ENCODE measurements at places on chromosomes 2 and 18.

- DNase-seq = no peak
Measured at GRCh38 chr2:5976531-5977065, 284.4 kb downstream of the SOX11 start.

DNA sequence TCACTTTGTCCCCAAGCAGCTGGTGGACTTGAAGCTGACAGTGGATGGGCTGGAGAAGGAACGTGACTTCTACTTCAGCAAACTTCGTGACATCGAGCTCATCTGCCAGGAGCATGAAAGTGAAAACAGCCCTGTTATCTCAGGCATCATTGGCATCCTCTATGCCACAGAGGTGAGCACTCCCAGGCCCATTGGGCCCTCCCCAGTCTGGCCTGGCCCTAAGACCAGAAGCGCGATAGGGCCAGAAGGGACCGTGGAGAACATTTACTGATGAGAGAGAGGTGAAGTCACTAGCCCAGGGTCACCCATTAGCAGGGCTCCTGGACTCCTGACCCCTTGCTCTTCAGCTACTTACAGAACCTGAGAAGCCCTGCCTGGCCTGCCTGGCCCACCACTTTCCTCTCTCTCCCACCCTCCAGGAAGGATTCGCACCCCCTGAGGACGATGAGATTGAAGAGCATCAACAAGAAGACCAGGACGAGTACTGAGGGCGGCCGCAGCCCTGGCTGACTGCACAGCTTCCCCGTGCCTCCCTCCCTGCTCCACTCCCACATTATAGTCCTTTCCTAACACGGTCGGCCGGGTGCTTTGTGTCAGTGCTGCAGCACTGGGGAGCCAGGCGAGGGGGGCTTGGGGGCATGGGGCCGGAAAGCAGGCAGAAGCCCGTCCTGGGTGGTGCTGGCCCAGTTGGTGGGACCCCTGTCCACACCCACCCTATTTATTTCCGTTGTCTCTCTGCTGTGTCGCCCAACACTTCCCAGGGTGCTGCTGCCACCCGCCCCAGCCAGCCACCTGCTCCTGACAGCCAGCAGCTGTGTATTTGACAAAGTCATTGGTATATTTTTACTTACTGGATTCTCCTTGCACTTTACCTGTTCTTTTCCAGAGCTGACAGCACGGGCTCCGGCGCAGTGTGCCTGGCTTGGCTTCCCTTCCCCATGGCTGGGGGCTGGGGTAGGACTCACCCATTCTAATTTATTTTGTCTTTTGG, 6.6 kb upstream of the TMEM214 start:
- no peak for DNase-seq

GRCh38 chr2:207409517-207409916, 120.2 kb upstream of the CREB1 start:
- DNase-seq = no peak

DNA sequence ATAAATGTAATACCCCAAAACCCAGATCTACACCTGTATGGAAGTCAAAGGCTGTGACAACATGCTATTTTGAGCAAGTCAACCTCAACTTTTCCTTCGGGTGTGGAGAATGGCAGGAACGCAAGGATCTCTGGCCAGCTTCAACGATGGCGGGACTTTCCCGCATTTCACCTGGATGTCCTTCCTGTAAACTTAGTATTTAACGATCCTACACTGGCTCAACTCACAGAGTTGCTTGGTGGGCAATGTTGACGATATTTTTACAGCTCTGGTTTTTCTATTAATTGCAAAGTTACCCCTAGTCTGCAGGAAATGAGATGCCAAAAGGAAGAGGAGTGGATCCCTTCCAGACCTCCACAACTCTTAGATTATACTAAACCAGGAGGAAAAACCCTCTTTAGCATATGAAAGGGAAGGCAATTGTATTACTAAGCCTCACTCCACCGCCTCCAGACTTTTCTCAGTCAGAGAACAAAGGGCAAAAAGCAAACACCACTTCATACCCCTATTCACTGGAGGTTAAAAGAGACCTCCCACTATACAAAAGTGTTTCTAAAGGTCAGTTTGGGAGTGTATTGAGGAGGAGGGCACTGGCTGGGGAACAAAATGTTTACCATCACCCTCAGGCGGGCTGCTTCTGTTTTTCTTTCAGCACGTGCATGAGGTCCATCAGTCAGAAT, 56.5 kb upstream of the ACVR1 start:
- no peak for DNase-seq

DNA sequence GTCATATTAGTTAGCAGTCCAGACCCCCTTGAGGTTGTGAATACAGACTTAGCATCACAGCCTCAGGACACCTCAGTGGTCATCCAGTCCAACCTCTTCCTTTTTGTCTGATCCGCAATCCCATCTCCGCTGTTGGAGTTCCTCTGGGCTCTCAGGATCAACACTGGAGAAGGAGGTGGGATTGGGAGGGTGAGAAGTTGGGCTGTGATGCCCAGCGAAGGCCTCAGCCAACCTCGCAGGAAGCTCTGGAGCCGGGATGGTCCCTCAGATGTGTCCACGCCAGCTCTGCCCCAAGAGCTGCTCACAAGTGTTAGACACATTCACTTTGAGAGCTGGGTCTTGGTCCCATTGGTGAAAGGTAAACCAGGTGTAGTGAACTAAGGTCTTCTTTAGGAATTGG, 74.9 kb upstream of the AFF3 start:
- no peak for DNase-seq

GRCh38 chr18:11177382-11177781, 28.0 kb upstream of the PIEZO2 start:
- DNase-seq = no peak

DNA sequence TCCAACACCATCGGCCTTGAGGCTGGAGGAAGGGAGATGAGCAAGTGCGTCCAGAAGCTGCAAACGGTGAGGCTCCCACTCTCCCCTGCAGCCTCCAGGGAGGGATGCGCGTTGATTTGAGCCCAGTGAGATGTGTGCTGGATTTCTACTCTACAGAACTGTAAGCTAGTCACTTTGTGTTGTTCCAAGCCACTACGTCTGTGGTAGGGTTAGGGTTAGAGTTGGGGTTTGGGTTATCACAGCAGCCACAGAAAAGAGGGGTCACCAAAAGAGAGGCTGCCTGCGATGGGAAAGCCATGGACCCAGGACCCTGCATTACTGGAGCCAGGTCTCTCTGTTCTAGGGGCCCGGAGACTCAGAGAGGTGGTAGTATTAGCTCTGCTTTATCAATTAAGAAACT, 94.5 kb downstream of the KCNF1 start:
- no peak for DNase-seq

GRCh38 chr2:200592406-200593075, 6.7 kb downstream of the AOX1 start:
- no peak for DNase-seq

All from CD4-positive, alpha-beta T cell treated with Interferon gamma for 1 hour (primary cell).